ENCODE measurements at places on chromosomes 3 and 15.

GRCh38 chr3:123499322-123499721 lies 50.4 kb upstream of the ADCY5 start:
- ATAC-seq = no peak

- ATAC-seq = no peak
These were observed 71.4 kb downstream of the SCN5A start for GRCh38 chr3:38578081-38578475.

GRCh38 chr15:69181424-69181823 lies 21.0 kb downstream of the GLCE start:
- no peak for ATAC-seq

DNA sequence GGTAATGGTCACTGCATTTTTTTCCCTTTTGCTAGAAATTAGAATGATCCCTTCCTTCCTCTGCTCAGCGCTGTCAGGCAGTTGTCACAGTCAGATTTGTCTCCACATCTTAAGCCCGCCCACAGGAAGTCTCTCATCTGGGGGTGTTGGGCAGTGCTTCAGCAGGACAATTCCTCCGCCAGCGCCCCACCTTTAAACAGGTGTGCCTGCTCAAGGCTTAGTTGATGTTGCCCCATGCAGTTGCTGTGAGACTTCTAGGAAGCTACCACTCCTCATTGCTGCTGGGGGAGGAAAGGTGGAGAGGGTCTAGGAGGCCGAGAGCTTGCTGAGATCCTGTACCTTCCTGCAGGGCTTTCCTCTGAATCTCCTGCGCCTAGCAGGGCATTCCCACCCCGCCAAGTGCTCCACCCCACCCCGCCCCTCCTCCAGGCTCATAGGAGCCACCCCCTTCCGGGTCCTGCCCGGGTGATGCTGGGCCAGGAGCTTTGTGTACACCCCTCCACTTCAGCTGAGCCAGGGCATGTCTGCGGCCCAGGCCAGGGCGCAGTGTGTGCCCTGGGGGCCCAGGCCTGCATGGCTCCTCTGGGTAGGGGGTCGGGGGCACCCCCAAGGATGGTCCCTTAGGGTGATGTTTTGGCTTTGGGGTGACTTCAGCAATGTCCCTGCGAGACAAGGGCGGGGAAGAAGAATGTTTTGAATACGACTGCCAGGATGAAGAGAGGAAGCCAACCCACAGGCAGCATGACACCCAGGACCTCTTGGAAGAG lies 68.7 kb downstream of the TRAK1 start:
- ATAC-seq = peak; percentile 59

- ATAC-seq = peak; percentile 32
These were observed 148.9 kb upstream of the GBE1 start for GRCh38 chr3:81910244-81910852.

GRCh38 chr3:194852831-194853508 lies 167.3 kb downstream of the FAM43A start:
- ATAC-seq = no peak

DNA sequence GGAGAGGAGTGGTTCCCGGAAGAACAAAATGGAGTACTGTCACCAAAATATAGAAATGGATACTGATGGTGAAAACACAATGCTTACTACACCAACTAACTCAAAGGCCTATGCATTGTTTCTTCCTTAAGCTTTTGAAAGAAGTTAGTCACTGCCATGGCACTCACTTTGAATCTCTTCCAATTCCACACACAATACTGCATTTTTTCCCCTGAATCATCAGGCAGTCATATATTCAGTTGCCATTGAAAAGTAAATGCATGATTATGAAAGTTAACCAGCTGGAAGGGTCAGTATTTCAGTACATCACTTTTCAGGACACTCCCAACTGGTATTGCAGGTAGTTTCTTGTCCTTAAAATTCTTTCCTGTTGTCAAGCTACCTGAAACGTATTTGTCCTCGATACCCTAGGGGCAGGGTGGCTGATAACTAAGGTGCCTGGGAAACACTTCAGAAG lies 9.0 kb upstream of the LRRFIP2 start:
- ATAC-seq = no peak

- no peak for ATAC-seq
These were observed 268.7 kb upstream of the ARRDC4 start for GRCh38 chr15:97691799-97692198.

DNA sequence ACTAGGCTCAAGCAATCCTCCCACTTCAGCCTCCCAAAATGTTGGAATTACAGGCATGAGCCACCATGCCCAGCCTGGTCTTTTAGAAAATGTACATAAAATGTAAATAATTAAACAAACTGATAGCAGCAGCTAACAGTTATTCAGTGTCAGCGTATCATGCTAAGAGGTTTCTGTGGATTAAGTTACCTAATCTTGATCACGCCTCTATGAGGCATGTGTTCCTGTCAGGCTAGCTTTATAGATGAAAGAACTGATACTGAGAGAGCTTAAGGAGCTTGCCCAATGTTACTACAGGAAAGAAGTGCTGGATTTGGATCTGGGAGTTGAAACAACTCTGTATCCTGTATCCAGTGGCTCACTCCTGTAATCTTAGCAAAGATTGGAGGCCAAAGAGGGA lies 11.2 kb upstream of the MST1R start:
- no peak for ATAC-seq

DNA sequence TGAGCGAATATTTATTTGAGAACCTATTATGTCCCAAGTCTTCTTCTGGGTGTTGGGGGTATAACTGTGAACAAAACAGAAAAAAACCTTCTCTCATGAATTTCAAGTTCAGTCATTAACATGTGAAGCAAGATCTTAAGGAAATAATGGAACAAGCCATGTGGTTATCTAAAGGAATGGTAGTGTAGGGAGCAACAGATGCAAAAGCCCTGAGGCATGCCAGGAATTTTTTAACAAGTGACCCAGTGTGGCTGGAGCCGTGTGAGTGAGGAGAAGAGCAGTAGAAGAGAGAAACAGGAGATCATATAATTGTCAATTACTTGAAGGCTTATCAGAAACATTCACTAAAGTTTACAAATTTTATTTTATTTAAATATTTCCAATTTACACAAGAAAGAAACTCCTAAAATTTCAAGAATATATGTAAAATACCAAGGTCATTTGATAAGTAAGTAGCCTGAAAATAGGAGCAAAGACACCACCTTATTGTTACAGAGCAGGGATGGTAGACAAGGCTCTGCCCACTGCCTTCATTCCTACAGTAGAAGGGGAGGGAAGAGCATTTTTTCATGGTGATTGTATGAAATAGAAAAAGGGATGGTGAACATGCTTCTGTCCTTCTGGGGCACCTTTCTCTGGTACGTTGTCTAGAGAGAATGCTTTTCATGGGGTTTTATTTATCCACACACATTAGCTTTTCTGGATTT lies 345.1 kb downstream of the PLOD2 start:
- no peak for ATAC-seq

- ATAC-seq = no peak
These were observed 120.5 kb downstream of the NUP210 start for GRCh38 chr3:13299531-13300155.

DNA sequence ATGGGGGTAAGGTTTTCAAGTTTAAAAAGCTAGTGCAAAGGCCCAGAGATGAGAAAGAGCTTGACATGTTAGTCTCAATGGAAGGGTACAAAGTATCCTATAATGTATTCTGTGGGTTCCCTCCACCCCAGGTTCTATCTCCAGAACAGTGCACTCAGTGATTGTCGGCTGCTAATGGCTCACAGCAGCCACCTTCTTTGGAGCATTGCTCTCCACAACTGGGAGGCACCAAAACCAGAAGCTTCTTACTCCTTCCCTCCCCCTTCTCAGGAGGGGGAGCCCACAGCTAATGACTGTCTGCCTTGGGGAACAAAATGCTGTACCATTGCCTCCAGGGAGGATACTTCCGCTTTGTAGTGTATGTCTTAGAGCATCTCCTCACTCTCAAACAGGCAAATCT lies 439.4 kb upstream of the RBMS3 start:
- ATAC-seq = peak; percentile 19

- ATAC-seq = no peak
These were observed 302.0 kb downstream of the WDR72 start for GRCh38 chr15:53457479-53457878.

DNA sequence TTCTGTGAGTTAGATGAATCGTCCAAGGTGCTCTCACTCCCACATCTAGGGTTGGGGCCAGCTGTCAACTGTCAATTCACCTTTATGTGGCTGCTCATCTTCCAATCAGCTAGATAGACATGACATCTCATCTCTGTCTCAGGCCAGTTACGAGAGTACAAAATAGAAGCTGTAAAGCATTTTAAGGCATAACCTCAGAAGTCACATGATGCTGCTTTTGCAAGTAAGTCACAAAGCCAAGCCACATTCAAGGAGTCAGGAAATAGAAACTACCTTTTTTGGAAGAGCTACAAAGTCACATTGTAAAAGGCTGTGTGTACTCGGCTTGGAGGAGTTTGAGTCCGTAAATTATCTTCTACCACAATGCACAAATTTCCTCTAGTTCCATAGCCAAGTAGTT lies 5.1 kb upstream of the CCR1 start:
- peak; percentile 27 for ATAC-seq

DNA sequence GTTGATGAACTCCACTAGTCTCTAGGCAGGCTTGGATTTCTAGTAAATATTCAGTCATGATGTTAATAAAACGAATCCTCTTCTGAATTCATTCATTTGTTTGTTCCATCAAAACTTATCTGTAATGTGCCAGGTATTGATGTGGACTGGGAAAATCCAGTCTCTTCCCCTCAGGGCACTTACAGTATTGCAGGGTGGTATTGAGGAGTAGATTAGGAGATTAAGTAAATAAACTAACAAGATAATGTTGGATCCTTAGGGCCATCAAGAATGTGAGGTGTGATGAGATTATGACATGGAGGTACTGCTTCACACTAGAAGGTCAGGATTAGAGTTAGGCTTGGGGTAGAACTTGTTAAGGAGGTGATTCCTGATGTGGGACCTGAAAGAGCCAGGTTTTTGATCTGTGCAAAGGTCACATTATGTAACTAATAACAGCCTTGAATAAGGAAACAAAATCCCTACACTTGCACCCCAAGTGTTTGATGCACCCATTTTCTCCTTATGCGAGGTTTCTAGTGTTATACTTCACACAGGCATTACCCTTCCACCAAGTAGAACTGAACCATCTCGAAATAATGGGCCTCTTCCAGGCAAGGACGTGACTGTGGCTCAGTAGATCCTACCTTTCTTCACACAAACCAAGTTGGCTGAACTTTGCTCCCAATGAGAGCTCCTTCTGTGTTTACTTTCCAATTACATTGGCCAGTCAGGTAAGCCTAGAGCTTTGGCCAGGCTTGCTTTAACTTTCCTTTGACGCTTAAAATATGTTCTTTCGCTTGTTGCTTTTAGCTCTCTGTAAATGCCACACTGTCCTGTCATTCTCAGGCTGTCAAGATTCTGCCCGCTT lies 16.7 kb downstream of the MCTP2 start:
- ATAC-seq = no peak

DNA sequence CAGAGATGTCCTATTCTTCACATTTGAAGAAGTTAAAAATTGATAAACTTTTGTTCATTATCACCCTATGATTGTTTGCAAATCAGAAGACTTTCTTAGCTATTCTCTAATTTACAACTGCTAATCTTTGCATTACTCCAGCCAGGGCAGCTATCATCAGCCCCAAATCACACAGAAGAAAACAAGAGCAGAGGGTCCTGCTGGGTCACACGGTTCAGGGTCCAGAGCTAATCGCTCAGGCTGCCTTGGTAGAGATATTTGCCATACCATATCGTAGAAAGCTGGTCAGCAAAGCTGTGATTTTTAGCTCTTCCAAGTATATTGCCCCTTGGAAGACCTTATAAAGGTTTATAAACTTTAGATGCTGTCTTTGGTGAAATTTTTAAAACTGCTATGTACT lies 181.4 kb downstream of the MAGI1 start:
- no peak for ATAC-seq

GRCh38 chr3:152706991-152707713 lies 127.8 kb upstream of the P2RY1 start:
- no peak for ATAC-seq

- ATAC-seq = no peak
These were observed 29.8 kb upstream of the PLXNA1 start for GRCh38 chr3:126952983-126953660.

Data from activated CD4-positive, CD25-positive, alpha-beta regulatory T cell treated with anti-CD3 and anti-CD28 coated beads, Interleukin-2, amount 50 U/mL, for 24 hours (primary cell).